Calu3 (cell line): ENCODE measurements at places on chromosomes 7 and 10. TPM values are rescaled to one million over a fixed set of nuclear protein-coding genes. Genes with fewer than 3 reads are reported as not detected.

DKK1 gene
- 122 and 145 TPM in 2 replicates for total RNA-seq

MEOX2 gene
- total RNA-seq, result 8.7 and 12.6 TPM in 2 replicates

PAXIP1 gene
- total RNA-seq, result 23.1 and 24.3 TPM in 2 replicates

ALKBH4 gene
- 5.4 and 6.5 TPM in 2 replicates for total RNA-seq

UNCX gene
- total RNA-seq, result not detected in 2 replicates

CDHR1 gene
- not detected in 2 replicates for total RNA-seq

EN2 gene
- 3.2 TPM in 2 replicates for total RNA-seq

C7orf33 gene
- not detected in 2 replicates for total RNA-seq

DNA sequence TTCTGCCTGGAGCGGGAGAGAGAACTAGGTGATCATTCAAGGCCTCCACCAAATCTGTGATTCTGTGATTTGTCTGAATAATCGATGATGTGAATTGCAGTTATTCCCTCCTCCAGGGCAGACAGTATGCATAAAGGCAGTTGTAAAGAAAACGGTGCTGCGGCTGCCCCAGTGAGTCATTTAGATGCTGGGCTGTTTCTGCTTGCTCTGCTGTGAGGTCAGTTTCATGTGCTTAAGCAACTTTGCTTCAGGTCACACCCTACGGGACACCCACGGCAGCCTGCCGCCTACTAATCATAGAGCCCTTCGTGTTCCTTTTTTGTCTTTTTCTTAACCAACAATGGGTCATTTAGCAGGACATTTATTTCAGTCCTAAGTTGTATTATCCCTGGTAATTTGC lies 158.1 kb upstream of the PITRM1 start:
- H3K4me3 ChIP-seq, result no peak overlapping the region
- H3K27me3 ChIP-seq, result peaks cover 24% of the 10 kb centered on the region
- H3K36me3 ChIP-seq, result no peaks in the 10 kb centered on the region
- DNase-seq, result peak; percentile 9
- no peak overlapping the region for H3K27ac ChIP-seq

GRCh38 chr7:25832456-25832855 lies 319.5 kb upstream of the NFE2L3 start:
- no peak overlapping the region for H3K27ac ChIP-seq
- no peak for DNase-seq
- H3K27me3 ChIP-seq, result peaks cover 45% of the 10 kb centered on the region
- H3K36me3 ChIP-seq, result no peaks in the 10 kb centered on the region
- H3K4me3 ChIP-seq, result no peak overlapping the region

DNA sequence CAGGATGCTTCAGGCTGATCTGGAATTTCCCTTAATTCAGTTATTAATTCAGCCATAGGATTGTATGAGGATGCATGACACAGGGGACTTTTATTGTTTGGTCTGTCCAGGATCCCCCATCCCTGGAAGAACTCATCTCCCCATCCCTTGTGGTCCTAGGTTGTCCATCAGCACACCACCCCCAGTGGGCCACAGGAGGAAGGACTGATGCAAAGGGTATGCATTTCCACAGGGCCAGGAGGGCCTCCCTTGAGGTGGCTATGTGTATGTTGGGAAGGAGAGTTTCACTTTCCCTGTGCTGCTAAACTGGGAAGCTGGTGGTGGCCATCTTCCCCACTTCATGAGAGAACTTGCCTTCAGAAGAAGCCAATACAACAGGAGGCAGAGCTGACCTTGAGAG lies 44.6 kb upstream of the GRB10 start:
- H3K27ac ChIP-seq, result peak overlapping the region; percentile 50
- H3K4me3 ChIP-seq, result no peak overlapping the region
- H3K4me1 ChIP-seq, result peaks cover 64% of the 10 kb centered on the region
- peaks cover 6% of the 10 kb centered on the region for H3K36me3 ChIP-seq
- no peaks in the 10 kb centered on the region for H3K27me3 ChIP-seq

DNA sequence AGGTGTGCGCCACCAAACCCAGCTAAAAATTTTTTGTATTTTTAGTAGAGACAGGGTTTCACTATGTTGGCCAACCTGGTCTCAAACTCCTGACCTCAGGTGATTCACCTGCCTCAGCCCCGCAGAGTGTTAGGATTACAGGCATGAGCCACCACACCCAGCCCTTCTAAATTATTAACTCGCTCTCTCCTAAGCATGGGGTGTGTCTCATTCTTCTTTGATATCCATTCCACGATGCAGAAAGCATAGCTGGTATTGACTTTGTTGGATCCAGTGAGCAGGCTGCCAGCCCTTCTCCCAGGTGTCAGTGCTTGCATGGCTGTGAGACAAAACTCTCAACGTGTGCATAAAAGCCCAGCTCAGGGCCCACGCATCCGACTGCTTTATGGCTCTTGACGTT lies 254.1 kb upstream of the PFKP start:
- H3K36me3 ChIP-seq, result no peaks in the 10 kb centered on the region
- H3K4me3 ChIP-seq, result no peak overlapping the region
- no peak overlapping the region for H3K27ac ChIP-seq
- peak; percentile 50 for DNase-seq
- peaks cover 9% of the 10 kb centered on the region for H3K4me1 ChIP-seq

GRCh38 chr10:46263831-46264268 lies 22.9 kb upstream of the ANTXRL start:
- H3K36me3 ChIP-seq, result no peaks in the 10 kb centered on the region
- no peak for DNase-seq
- H3K4me1 ChIP-seq, result no peaks in the 10 kb centered on the region
- no peak overlapping the region for H3K4me3 ChIP-seq

DNA sequence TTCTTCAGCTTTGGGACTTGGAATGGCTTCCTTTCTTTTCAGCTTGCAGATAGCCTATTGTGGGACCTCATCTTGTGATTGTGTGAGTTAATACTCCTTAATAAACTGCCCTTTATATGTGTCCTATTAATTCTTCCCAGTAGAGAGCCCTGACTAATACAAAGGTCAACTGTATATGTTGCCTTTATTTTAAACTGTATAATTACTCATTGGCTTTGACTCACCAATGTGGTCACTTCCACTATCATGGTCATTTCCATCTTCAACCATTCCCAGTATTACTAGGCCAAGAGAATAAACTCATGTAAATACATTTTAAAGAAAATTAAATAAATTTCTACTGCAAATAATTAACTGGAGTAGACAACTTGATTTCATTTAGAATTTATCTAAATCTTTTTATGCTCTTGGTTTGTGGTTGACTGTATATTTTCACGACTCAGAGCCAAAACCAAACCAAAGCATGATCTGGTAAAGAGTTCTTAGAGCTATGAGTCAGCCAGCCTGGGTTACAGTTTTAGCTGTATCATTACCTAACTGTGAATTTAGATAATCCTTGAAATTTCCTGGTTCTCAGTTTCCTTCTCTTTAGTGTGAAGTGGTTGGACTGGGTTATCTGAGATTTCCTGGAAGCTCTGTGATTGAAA lies 188.4 kb downstream of the PPP1R3A start:
- H3K36me3 ChIP-seq, result no peaks in the 10 kb centered on the region
- H3K4me3 ChIP-seq, result no peak overlapping the region

- H3K27me3 ChIP-seq, result no peaks in the 10 kb centered on the region
- H3K36me3 ChIP-seq, result peaks cover 7% of the 10 kb centered on the region
- H3K4me1 ChIP-seq, result no peaks in the 10 kb centered on the region
Measured at GRCh38 chr7:64515781-64516180, 47.1 kb downstream of the ZNF680 start.

DNA sequence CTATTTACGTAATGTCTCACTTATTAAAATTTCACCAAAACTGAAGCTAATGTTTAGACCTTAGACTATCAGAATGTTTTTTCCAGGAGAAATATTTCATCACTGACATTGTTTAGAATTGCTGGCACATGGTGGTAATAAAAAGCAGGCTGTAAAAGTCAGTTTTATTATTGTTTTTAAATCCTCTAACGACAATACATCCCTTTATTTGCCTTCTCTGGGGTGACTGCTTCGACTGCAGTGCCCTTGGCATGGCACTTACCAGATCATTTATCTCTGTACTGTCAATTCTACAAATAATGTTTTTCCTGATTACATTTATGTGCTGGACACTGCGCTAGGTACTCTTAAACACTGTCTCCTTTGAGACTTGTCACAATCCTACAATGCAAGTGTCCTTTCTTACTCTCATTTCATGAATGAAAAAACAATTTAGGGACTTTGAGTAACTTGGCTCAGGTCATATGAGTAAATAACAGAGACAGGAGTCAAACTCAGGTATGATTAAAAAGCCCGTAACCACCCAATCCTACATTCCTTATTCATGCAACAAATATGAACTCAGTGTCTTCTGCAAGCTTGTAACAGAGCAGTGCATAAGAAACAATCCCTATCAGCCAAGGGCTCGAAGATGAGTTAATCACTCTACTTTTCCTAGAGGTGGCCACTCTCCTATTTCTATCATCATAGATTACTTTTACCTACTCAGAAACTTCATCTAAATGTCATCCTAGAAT lies 5.6 kb upstream of the ING3 start:
- no peak for DNase-seq
- no peak overlapping the region for H3K4me3 ChIP-seq
- no peak overlapping the region for H3K27ac ChIP-seq
- H3K27me3 ChIP-seq, result no peaks in the 10 kb centered on the region
- peaks cover 10% of the 10 kb centered on the region for H3K36me3 ChIP-seq

DNA sequence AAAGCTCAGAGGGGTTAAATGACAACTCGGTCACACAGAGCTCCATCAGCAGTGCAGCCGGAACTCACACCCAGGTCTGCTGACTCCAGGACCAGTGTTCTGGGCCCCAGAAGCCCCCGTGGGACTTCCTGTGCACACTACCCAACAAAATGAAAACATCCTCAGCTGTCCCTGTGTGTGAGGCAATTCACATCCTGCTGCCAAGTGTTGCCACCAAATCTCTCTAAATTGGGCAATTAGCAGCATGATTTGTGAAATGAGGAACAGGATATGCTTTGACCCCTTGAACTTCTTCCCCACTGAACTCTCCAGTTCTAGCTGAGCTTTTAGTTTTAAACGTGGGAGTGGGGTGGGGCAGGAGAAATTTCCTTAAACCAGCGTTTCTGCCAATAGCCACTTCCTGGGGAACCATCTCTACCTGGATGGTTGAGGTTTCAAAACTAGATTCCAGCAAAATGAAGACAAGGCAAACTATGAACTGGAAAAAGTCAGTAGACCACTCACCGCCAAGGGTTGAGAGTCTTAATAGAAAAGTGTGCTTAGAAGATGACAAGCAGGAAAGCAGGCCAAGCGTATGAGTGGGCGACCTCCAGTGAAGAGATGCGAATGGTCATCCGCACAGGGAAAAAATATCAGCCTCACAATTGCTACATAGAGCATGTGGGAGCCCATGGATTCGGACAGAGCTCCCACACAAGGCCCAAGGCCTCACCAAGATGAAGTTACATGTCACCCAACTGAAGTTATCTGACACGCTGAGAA lies 51.9 kb upstream of the CHST15 start:
- H3K4me1 ChIP-seq, result no peaks in the 10 kb centered on the region
- H3K4me3 ChIP-seq, result no peak overlapping the region
- no peak overlapping the region for H3K27ac ChIP-seq
- DNase-seq, result no peak
- H3K27me3 ChIP-seq, result no peaks in the 10 kb centered on the region

GRCh38 chr10:8044908-8045725 lies 9.4 kb upstream of the GATA3 start:
- peaks cover 89% of the 10 kb centered on the region for H3K27me3 ChIP-seq
- H3K4me3 ChIP-seq, result peak overlapping the region; percentile 69
- peak overlapping the region; percentile 33 for H3K27ac ChIP-seq
- DNase-seq, result no peak
- H3K4me1 ChIP-seq, result peaks cover 32% of the 10 kb centered on the region

- peaks cover 10% of the 10 kb centered on the region for H3K4me1 ChIP-seq
- no peaks in the 10 kb centered on the region for H3K36me3 ChIP-seq
- H3K27ac ChIP-seq, result peak overlapping the region; percentile 50
- no peaks in the 10 kb centered on the region for H3K27me3 ChIP-seq
Measured at GRCh38 chr7:151704960-151705635, 171.8 kb downstream of the PRKAG2 start.

DNA sequence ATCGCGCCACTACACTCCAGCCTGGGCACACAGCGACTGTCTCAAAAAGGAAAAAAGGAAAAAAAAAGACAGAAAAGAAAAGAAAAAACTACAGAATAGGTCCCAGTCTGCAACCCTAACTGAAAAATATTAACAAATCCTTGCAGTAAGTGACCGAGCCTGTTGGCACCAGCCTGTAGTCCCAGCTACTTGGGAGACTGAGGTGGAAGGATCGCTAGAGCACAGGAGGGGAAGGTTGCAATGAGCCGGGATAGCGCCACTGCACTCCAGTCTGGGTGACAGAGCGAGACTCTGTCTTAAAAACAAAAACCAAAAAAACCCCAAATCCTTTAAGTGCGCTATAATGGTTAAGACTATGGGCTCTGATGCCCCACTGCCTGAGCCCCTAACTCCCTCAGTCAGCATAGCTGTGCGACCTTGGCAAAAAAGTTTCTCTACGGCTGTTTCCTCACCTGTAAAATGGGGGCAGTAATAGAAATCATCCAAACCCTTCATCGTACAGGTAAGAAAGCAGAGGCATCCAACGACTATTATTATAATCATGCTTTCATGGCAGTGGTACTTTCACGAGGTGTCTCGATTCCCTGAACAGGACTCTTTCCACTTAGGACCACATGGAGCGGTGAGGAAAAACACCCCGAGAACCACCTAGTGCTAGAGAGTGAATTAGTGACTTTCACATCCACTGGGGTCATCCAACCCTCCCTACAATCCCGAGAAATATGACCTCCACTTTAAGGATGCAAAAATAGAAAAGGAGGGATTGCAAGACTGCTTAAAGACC lies 755 bp downstream of the TOMM7 start:
- H3K27me3 ChIP-seq, result peaks cover 15% of the 10 kb centered on the region
- peak overlapping the region; percentile 100 for H3K4me3 ChIP-seq

GRCh38 chr7:146961617-146962016 lies 845.0 kb downstream of the CNTNAP2 start:
- H3K36me3 ChIP-seq, result no peaks in the 10 kb centered on the region
- no peaks in the 10 kb centered on the region for H3K4me1 ChIP-seq
- H3K4me3 ChIP-seq, result no peak overlapping the region
- no peak for DNase-seq

DNA sequence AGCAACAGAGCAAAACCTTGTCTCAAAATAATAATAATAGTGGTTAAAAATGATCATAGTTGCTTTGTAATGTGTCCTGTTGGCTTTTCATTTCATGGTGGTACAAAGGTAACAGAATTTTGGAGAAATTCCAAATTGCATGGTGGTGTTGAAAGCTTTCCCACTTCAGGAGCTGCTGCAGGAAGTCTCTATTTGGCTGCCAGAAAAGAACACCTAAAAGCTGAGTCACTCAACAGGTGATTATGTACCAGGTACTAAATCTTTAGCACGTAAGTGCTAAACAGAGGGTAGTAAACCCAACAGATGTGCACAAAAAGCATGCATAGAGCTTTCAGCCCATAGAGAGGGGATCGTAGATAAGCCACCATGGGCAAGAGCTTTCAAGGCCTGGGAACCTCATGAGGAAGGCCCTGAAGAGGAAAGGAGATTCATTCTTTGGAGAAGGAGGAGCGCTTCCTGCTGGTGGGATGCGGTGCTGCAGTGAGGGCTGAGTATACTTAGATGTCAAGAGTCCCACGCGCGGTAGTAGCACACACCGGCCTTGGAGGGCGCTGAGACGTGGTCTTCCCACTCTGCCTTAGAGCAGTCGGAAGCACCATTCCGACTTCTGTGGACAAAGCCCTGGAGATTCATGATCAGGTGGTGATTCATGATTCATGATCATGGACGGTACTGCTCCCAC lies 118.7 kb downstream of the RALA start:
- H3K4me3 ChIP-seq, result no peak overlapping the region
- peaks cover 27% of the 10 kb centered on the region for H3K4me1 ChIP-seq
- peak overlapping the region; percentile 67 for H3K27ac ChIP-seq

- H3K4me1 ChIP-seq, result no peaks in the 10 kb centered on the region
- DNase-seq, result no peak
- H3K27me3 ChIP-seq, result no peaks in the 10 kb centered on the region
- H3K4me3 ChIP-seq, result no peak overlapping the region
Measured at GRCh38 chr10:33706746-33707145, 372.3 kb upstream of the NRP1 start.

- no peaks in the 10 kb centered on the region for H3K4me1 ChIP-seq
- peaks cover 4% of the 10 kb centered on the region for H3K36me3 ChIP-seq
- no peak for DNase-seq
- H3K27ac ChIP-seq, result no peak overlapping the region
Measured at GRCh38 chr7:158614700-158615099, 27.1 kb upstream of the PTPRN2 start.
